ENCODE measurements at places on chromosomes 7 and 10.

- no peak for DNase-seq
Observed at GRCh38 chr7:151439855-151440798, at the start of gene CRYGN. TSS of gene CRYGN (minus strand) at chr7:151440141. CDS start at chr7:151439917, 224 bp downstream.

DNA sequence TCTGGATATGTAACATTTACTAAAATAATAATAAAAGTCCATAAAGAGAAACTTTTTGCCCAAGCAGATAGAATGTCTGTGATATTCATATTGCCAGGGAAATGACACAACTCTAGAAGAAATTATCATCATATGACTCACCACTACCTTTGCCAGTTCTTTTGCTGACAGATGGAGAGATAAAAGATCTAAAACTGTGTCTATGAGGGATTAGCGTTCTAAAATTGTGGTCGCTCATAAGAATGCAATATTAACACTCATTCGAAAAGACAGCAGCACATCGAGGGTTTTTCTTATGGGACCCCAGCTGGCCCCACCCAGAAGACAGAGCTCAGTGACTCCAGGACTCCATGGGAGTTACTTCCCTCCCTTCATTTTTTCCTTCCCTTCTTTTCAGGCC is 16.6 kb upstream of the LANCL2 start:
- DNase-seq: peak; percentile 56

- DNase-seq: no peak
Observed at GRCh38 chr10:102675666-102676533, 31.6 kb downstream of the TRIM8 start.

- DNase-seq: no peak
Observed at GRCh38 chr10:107480781-107481180, 316.3 kb upstream of the SORCS1 start.

GRCh38 chr7:44153948-44154335 is 12.8 kb upstream of the MYL7 start:
- DNase-seq: no peak

DNA sequence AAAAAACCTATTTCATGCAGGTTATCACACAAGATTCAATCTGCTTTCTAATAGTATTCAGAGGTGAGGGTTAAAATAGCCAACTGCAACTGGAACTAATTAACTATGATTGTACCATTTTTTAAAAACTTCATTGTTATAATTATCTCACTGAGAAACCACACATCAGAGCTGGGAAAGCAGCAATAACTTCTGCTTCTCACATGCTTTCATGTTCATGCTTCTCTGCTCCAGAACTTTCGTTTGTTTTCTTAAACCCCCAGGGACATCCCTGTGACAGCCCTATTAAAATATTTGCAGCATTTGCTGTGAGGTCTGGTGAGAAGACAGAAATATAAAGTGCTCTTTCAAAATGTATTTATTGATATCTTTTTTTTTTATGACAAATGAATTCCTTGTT is 389.0 kb upstream of the SORCS1 start:
- no peak for DNase-seq

GRCh38 chr10:127009366-127009765 is 104.1 kb downstream of the DOCK1 start:
- DNase-seq: no peak

DNA sequence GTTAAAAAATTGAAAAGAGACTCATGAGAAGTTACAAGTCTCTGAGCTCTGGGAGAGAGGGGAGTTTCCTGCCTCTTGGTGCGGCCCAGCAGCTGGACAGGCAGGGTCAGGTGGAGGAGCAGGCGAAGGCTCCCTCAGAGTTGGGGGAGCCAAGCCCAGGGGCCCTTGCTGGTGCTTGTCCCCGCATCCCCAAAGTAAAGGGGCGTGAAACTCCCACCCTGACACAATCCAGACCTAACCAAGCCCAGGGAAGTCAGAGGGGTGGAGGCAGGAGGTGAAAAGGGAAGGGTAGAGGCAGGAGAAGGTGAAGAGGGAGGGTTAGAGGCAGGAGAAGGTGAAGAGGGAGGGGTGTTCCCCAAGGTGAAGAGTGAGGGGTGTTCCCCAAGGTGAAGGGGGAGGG is 322.8 kb downstream of the GLRX3 start:
- DNase-seq: no peak

- no peak for DNase-seq
Observed at GRCh38 chr7:50145801-50146338, 52.8 kb upstream of the ZPBP start.

DNA sequence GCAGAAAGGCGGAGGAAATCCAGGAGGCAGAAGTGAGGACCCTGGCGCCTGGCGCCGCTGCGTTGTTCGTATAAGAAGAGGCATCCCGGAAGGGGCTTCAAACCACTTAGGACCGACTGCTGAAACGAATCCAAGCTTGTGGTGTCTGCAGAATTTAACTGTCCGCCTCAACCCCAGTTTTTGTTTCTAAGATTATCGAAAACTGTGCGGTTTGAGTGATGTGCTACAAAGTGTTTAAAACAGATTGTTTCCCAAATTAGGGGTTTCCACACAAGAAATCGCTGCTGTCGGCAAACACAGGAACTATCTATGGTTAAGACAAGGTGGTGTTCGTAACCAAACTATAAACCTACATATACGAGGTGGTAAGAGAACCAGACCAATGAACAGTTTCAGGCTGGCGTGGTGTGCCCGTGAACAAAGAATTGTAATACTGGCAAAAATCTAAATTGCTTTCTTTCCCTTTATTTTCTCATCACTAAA is 835 bp upstream of the DGKI start:
- DNase-seq: no peak

DNA sequence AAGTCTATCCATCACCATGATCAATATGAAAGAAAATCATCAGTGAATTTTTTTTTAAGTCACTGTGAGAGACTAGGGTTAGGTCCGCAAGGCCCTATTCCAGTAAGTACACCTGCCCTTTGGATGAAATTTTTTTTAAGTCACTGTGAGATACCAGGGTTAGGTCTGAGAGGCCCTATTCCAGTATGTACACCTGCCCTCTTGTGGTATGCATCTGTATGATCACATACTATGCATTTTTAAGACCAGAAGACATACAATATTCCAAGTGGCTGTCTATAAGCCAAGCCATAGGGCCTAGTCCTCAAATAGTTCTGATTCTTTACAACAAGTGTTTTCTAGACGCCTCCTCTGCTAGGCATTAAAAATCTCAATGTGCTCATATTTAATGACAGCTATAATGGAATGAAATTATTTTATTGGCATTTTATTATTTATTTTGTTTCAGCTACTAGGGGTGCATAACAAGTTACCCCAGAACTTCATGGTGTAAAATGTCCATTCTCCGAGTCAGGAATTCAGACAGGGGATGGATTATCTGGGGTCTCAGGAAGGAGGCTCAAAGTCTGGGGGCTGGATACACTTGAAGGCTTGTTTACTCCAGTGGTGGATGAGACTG is 53.1 kb downstream of the TEX36 start:
- peak; percentile 86 for DNase-seq

DNA sequence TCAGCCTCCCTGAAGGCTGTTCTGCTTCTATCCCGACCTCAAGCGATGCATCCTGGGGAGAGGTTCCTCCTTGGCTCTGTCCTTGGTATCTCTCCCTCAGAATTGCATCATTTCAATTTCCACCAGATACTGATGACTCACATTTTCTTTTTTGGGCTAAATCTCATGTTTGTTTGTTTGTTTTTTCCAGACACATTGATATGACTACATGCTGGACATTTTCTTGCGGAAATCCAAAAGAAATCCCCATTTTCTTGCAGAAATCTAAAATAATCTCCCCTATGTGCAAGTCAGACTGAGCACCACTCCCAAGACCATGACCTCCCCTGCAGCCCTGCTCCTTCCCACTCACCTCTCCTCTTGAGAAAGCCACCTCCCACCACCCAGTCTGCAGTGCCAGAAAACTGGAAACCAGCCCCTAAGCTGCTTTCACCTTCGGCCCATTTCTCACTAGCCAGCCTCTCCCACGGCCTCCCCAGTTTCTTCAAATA is 260.2 kb upstream of the PRKCQ start:
- no peak for DNase-seq

DNA sequence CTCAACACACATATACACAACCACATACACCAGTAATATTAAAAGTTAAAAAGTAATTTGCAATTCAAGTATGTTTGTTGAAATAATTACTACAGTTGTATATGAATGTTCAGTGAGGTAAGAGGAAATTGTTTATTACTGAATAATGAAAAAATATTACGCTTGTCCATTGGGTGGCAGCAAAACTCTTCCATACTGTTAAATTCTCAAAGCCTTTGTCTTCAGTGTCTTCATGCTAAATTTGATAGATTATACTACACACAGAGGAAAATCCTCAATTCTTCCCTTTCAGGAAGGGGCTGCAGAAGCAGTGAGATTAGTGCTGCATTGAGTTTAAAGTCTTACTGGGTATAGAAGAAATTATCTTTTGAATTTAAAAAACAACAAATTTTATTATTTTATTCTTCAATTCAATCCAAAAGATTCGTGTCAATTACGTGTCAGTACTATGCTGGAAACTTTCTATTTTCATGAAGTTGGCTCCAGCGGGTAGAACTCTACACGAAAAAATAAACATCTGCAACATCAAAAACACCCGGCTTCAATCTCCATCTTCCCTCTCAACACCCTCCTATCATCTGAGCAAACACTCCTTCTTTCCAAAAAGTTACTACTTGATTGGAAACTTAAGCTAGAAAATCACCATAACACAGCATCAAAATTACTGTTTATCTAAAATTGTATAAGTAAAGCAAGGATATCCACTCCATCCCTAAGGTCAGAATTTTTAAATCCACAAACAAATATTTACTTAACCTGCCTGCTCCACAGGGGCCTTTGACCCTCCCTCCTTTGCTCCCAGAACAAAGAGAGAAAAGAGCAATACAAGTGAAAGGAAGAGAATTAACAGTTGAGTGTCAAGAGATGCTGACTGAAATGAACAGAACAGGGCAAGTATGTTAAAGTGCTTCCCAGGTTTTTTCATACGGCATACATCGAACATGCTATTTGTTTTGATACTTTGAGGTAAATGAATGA is 37.0 kb upstream of the TES start:
- peak; percentile 80 for DNase-seq

DNA sequence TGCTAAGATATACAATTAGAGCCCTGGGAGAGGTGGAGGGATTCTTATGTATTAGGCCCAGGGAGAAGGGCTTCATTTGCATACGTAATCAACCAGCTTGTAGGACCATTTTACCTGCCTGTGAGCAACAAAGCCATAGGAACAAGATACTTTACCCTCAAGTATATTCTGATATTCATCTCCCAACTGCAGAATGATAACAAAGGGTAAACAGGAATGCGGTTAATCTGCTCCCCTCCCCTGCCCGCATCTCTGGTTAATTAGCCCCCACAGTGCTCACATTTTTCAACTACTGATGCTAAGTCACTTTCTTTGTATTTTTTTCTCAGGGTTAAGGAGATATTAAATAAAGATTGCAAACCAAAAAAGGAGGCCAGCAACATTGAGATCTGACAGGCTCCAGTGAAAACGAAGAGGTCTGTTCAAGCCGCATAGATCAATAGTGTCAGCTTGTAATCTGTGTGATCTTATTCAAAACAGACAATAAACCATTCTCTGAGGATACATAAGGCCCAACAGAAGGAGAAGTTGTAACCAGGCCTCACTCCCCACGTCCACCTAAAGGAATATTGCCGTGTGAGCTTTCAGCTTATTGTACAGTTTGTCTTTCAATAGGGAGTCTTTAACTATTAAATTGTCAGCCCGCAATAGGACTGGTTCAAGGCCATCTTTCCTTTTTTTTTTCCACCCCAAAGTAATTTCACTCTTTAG is 203.4 kb downstream of the RAPGEF5 start:
- no peak for DNase-seq

GRCh38 chr10:124997771-124998623 is 56.1 kb downstream of the ZRANB1 start:
- no peak for DNase-seq

DNA sequence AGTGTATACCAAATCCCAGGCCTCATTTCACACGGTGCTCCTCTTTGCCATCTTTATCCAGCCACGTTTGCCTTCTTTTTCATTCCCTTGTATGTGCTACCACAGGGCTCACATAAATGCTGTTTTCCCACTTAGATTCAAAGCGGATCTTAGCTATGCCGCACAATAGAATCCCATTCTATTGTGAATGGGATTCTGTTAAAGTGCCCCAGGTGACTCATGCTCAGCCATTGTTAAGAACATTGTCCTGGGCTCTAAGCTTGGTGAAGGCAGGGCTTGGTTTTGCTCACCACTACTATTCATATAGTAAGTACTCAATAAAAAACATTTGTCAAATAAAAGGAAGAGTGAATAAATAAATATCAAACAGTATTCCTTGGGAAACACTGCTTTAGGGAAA is 72.3 kb upstream of the PHYHIPL start:
- DNase-seq: no peak

Measured in dermis blood vessel endothelial cell (primary cell).